PC-9 (cell line): ENCODE measurements at places on chromosomes 1 and 21. TPM values are rescaled to one million over a fixed set of nuclear protein-coding genes. Genes with fewer than 3 reads are reported as not detected.

The SELL gene
- 6.5 and 6.7 TPM in 2 replicates for total RNA-seq

The AQP10 gene
- not detected in 2 replicates for total RNA-seq

- H3K4me1 ChIP-seq = no peaks in the 10 kb centered on the region
- no peaks in the 10 kb centered on the region for H3K36me3 ChIP-seq
- H3K27me3 ChIP-seq = no peaks in the 10 kb centered on the region
- H3K27ac ChIP-seq = no peak overlapping the region
- H3K4me3 ChIP-seq = no peak overlapping the region
Measured at GRCh38 chr1:193658081-193658480, 471.7 kb upstream of the B3GALT2 start.

DNA sequence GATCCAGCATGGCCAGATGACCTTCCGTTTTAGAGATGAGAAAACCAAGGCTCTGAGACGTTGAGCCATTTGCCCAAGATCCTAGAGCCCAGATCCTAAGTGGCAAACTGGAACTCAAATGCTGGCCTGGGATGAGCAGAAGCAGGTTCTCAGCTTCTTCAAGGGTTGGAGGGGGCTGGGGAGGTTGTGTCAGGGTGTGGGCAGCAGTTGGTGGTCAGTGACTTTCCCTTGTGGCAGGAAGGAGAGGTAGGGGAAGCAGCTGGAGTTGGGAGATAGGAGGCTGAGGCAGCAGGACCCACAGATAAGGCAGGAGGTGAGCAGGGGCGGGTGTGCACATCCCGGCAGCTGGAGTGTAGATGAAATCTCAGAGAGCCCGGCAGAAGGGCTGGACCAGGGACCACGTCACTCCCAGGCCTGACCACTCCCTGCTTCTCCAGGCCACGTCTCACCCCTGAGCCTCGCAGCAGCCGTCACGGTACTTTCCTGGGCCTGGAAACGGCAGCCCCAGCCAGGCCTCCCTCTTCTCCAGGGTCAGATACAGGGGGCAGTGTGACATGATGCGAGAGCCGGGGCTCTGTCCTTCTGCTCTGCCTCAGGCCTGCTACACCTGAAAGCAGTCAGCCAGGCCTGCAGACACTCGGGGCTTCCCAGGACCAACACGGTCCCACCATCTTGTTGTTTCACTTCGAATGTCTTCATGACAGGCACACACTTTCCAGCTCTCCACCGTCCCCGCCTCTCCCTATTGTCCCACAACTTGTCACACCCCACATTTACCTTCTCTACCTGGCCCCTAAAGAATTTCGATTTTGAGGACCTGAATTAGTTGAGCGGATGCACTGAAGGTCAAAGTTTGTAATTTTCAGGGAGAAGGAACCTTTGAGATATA is 11.5 kb upstream of the LAPTM5 start:
- H3K4me3 ChIP-seq = no peak overlapping the region
- H3K27ac ChIP-seq = no peak overlapping the region
- H3K27me3 ChIP-seq = no peaks in the 10 kb centered on the region
- no peaks in the 10 kb centered on the region for H3K4me1 ChIP-seq
